Activated CD4-positive, alpha-beta memory T cell treated with anti-CD3 and anti-CD28 coated beads, Interleukin-2, amount 10 ng/mL, durations not matched to agents 7 days and 5 days (primary cell): ENCODE measurements at places on chromosomes 4 and X. TPM values are rescaled to one million over a fixed set of nuclear protein-coding genes. Genes with fewer than 3 reads are reported as not detected.
A peak's percentile ranks its signal among the peaks of the same experiment; 100 is the strongest.

GRCh38 chr4:42789041-42789567 lies 103.4 kb upstream of the GRXCR1 start:
- no peak for DNase-seq

GRCh38 chr4:155881555-155881954 lies 15.5 kb upstream of the ASIC5 start:
- no peak for DNase-seq

GRCh38 chr4:2406406-2406805 lies 12.0 kb downstream of the ZFYVE28 start:
- DNase-seq = no peak

- DNase-seq = no peak
Measured at GRCh38 chr4:90237751-90238530, 110.7 kb downstream of the CCSER1 start.

GRCh38 chrX:24020306-24020876 lies 6.6 kb downstream of the KLHL15 start:
- DNase-seq = no peak

GRCh38 chrX:27276751-27277150 lies 186.4 kb downstream of the PPP4R3C start:
- DNase-seq = no peak

- no peak for DNase-seq
Measured at GRCh38 chr4:44916411-44916810, 190.1 kb upstream of the GNPDA2 start.

- peak; percentile 37 for DNase-seq
Measured at GRCh38 chrX:9465380-9466123, 694 bp downstream of the TBL1X start.

- no peak for DNase-seq
Measured at GRCh38 chr4:76208005-76208765, 5.4 kb downstream of the SCARB2 start.

- no peak for DNase-seq
Measured at GRCh38 chr4:14862891-14863290, 139.4 kb upstream of the CPEB2 start.

GRCh38 chrX:63889001-63889400 lies 104.0 kb upstream of the ARHGEF9 start:
- no peak for DNase-seq

Gene SULT1B1
- total RNA-seq = 3.7 TPM

Gene IL1RAPL1
- total RNA-seq = not detected

Gene ERAS
- not detected for total RNA-seq

Gene OPRPN
- total RNA-seq = not detected

Gene ODAPH
- total RNA-seq = 3.5 TPM
